Femur (tissue), 1 donor: ENCODE measurements at places on chromosomes 4 and X.

DNA sequence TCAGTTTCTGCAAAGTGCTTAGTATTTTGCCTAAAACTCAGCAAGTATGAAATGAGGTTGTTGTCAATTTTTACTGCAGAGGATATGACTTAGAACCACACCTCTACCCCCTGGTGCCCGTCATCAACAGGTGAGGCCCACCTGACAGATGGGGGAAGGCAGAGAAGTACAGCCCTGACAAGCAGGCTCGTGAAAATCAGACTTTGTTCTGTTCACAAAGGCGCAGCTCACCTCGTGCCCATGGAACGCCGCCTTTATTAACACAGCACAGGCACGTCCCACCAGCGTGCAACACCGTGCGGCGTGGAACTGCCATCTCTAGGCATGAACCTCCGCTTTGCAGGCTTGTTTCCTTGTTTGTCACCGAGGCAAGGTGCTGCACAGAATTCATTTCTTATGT is 13.3 kb downstream of the CYP4V2 start:
- DNase-seq: no peak

- no peak for DNase-seq
Measured at GRCh38 chr4:125511715-125512114, 197.0 kb downstream of the FAT4 start.

GRCh38 chr4:36241771-36242170 is 2.5 kb downstream of the ARAP2 start:
- no peak for DNase-seq

DNA sequence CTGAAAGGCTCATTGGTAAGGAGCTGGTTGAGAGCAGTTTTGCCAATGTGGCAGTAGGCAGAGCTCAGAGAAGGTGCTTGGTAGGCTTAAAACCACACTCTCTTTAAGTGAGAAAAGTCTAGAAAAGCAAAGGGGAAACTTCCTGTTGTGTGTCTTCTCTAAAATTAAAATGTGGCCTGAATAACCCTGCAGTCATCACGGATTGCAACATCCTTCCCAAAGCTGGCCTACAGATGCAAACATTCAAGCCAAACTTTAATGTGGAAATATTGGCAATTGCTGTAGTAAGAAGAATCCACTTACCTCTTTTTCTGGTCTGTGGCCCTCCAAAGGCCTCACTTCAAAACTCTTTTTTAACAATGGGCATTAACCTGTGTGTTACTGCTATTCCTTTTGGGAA is 348.5 kb downstream of the OPHN1 start:
- no peak for DNase-seq

- no peak for DNase-seq
Measured at GRCh38 chr4:139682309-139682708, 16.7 kb downstream of the MGST2 start.

DNA sequence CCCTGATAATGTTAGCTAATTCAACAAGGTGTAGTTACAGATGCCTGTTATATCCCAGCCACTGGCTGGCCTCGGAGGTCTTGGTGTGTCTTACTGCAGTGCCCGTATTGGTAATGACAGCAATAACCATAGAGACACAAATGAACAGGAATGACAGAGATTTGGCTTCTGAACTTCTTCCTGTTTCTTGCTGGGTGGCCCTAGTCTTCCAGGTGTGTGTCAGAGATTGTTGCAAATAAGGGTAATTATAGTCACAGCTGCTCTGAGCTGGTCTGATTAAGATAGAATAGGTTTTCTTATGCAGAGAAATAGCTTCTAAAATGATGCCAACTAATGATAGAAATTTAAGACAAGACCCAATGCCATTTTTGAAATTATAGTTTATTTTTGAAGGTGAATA is 64.1 kb upstream of the MAD2L1 start:
- DNase-seq: no peak
